Stimulated activated CD4-positive, alpha-beta T cell treated with anti-CD3 and anti-CD28 coated beads, Interleukin-4, amount 100 ng/mL, for 4 hours (primary cell): ENCODE measurements at places on chromosomes 7 and 10.

DNA sequence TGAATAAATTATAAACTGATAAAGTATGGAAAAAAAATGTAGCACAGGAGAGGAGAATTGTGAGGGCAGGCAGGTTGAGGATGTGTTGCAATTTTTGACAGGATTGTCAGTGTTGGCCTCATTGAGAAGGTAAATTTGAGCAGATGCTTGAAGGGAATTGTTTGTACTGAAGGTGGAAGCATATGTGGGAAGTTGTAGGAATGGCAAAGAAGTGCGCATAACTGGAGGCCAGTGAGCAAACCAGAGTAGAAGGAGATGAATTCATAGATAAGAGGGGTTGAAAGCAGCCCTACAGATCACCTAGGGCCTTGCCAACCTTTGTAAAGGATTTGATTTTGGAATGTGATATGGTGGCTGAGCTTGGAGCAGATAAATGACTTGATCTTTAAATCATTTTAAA, 6.4 kb downstream of the DNAJB9 start:
- DNase-seq = no peak

- DNase-seq = no peak
These were observed 466.3 kb downstream of the ARL4A start for GRCh38 chr7:13153742-13154141.

- no peak for DNase-seq
These were observed 222.3 kb downstream of the SNX10 start for GRCh38 chr7:26513948-26514347.

GRCh38 chr10:3149918-3150317, 22.7 kb downstream of the PITRM1 start:
- no peak for DNase-seq

- DNase-seq = no peak
These were observed 83.5 kb downstream of the ZNF777 start for GRCh38 chr7:149377386-149377785.

DNA sequence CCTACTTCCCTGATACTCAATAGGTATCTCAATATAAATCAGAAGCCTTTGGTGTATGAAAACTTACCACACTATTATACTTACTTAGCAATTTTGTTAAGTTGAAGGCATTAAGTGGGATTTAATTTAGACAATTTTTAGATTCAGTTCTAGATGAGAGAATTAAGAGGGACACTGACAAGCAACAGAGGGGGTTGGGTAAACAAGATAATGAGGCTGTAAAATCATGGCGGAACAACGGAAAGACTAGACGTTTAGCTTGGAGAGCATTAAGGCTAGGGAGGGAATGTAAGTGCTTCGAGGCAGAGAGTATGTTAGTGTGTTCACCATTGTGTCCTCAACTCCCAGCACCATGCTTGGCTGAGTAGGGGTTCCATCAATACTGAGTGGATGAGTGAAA, 71.3 kb downstream of the DENND11 start:
- DNase-seq = no peak

- no peak for DNase-seq
These were observed 23.8 kb upstream of the RPA3 start for GRCh38 chr7:7742223-7742622.

- no peak for DNase-seq
These were observed 48.8 kb downstream of the UBE2H start for GRCh38 chr7:129903935-129904334.

DNA sequence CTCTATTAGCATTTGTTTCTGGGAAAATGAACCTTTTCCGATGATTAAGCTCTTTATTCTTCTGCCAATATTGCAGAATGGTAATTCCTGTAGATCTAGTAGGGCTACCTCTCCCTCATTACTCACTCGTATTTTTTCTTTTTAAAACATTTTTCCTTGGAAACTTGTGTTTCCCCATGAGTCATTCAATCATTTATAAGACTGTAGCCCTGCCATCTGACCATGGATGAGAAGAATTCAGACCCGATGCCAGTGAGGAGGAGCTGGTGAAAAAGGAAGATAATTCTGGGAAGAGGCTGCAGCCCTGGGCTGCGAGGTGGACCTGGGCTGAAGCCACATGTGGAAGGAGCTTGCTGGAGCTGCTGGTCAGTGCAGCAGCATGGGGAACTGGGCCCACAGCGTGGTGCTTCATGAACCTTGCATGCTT, 242.8 kb downstream of the KLF6 start:
- DNase-seq = no peak

DNA sequence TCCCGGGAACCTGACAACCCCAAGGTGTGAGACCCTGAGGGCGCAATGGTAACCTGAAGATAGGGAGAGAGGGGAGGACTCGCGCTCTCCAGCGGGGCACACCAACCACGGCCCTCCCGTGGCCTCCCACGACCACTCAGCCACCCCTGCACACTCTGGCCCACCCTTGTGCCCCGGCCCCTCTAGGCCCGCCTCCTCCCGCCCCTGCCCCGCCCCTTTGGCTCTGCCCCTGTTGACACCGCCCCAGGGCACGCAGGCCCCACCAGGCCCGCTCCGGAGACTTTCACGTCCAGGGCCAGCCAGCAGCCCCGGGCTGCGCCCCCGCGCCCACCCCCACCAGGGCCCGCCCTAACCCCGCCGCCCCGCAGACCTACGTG, 10.9 kb downstream of the ATG9B start:
- no peak for DNase-seq

DNA sequence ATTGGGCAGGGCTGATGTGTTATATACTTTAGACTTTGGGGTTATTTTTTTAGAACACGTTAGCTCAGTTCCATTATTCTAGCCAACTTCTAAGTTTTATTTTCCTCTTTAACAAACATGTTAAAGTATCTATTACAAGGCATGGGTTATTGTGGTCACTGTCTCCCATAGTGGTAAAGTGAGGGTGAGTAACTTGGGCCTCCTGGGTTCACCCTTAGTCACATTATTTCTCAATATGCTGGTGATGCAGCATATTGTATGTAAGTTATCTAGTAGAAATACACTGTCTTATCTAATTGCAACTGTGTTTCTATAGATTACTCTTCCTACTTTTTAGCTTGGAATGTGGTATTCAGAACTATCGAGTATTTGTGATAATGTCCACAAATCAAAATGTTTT, 65.9 kb downstream of the BBS9 start:
- DNase-seq = no peak

- no peak for DNase-seq
These were observed 78.7 kb upstream of the ARID5B start for GRCh38 chr10:61822781-61823230.

GRCh38 chr10:103278862-103279298, 1.9 kb downstream of the INA start:
- DNase-seq = peak; percentile 44

DNA sequence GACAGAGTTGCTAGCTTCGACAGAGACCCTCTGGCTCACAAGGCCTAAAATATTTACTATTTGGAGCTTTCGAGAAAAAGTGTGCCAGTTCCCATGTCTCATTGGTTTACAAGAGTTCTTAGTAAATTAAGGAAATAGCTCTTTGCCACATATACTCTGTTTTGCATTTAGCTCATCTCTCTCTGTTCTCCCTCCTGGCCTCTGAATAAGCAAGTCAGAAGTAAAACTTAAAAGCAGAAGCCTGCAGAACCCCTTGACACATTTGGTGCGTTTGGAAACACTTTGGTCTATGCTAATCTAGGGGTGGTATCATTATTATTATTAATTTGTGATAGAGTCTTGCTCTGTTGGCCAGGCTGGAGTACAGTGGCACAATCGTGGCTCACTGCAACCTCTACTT, 6.4 kb downstream of the CARD11 start:
- no peak for DNase-seq

DNA sequence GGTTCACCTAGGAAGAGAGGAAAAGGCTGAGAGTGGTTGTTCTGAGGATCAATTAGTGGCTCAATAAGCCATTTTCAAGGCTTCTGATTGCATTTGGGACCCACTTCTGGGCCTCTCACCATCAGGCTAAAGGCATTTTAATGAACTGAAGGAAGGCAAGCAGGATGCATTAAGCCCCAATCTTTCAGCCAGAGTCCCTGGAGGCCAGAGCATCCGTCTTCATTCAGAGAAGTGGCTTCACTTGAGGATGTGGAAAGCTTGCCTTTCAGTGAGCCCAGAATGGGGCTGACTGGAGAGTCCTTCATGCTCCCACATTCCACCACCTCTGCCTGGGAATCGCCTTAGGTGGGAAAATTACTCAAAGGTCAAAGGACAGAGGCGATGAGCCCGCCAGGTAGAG, 41.8 kb downstream of the COL17A1 start:
- no peak for DNase-seq

DNA sequence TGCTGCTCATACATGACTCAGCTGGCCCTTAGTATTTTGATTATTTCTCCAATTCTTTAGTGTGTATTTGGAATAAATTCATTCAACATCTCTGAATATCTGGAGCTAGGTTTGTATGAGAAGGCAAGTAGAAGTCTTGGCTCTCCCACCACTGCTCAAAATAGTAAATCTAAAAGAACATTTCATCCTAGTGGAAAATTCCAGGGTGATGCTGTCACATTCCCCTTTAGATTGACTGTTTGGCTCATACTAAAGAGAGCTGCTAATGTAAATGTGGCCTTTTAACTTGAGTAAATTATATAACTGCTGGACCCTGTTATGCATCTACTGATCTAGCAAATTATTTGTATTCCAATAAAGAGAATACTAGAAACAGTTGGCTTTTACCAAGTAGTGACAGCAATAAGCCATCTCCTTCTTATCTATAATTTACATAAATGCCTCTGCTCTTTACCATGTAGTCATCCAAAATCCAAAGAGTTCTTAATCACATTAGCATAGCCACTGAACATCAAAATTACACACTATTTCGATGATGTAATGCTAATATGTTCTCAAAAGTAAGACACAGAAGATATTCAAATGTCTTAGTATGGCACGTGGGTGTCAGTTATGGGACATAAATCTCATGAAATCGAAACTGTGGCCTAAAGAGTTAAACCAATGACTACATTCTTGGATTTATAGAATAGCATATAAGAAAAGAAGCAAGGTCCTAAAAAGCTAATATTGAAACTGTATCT, 86.9 kb upstream of the KCND2 start:
- no peak for DNase-seq

- no peak for DNase-seq
These were observed 169.0 kb downstream of the CREB5 start for GRCh38 chr7:28581351-28581750.

DNA sequence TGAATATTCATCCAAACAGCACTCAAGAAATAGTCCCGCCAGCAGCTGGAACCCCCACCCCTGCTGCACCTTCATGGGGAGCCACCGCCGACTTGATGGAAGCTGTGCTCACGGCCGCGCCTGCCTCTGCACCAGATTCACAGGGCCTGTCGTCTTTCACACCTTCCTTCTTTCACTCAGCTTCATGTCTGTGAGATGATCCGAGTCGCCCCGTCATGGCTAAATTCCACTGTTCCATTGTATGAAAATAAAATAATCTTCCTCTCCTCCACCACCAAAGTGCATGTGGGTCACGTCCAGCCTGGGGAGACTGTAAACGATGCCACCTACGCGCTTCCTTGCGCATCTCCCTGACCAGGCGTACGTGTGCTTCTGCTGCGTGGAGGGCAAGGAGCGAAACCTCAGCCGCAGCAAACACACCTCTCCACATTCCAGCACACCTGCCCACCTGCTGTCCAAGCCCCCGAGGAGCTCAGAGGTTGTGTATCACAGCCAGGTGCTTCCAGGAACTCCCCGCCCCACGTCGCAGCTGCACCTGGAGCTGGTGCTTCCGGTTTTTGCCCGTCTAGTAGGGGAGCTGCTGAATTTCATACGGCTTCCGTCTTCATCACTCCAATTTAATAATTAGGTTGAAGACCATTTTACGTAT, 137.0 kb downstream of the PTPRN2 start:
- no peak for DNase-seq

DNA sequence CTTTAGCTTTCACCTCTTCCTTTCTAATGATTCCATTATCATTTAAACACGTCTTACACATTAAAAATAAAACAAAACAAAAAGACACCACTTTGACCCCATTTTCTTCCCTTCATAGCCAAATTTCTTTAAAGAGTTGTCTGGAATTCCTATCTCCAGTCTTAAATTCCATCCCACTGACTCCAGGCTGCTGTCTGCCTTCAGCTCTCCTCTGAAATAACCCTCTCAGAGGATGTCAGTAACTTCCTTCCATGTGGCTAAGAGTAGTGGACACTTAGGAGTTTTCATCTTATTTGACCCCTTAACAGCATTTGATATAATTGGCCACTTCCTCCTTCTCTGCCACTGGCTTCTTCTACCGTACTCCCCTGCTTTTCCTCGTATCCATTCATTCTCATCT, 69.6 kb upstream of the MKX start:
- no peak for DNase-seq

- no peak for DNase-seq
These were observed 272.3 kb upstream of the RNF32 start for GRCh38 chr7:156368053-156368843.

DNA sequence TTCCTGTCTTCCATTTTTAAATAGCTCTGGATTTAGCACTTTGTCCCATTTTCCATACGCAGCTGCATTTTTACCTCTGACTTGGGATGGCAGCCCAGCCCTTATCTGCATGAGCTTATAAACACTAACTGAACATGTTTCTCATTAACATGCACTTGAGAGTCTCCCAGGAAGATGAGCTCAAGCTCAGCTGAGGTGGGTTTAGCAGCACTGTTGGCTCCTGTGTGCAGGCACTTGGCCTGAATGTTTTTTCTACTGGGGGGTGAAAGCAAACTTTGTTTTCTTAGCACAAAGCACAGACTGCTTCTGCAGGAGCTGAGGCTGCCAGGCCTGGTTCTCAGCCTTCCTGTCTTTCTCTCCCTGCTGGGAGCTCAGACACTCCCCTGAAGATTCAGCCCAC, 1093.6 kb upstream of the AUTS2 start:
- no peak for DNase-seq

DNA sequence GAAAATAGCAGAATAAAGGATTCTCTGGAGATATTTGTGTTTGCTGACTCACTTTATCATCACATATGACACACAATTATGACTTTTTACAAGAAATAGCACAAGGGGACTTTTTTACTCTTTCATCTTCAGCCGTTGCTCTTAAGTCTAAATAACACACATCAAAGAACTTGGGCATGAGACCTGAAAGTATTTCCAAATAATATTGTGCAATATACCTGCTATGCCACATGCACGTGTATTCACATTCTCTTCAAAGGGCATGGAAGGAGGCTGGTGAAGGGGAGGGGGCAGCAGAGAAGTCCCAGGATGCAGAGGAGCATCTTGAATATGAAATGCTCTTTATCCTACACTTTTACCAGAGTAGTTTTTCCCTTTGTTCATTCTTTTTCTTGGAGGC, 4.1 kb upstream of the ADARB2 start:
- no peak for DNase-seq

GRCh38 chr10:69866688-69867461, 65.2 kb downstream of the COL13A1 start:
- DNase-seq = no peak

GRCh38 chr7:146074195-146074765, 42.3 kb upstream of the CNTNAP2 start:
- no peak for DNase-seq

- DNase-seq = no peak
These were observed 4.2 kb downstream of the SFTPD start for GRCh38 chr10:79944428-79945395.
